ENCODE measurements at places on chromosomes 5 and 9.

GRCh38 chr5:132257131-132258101 lies at the start of gene PDLIM4:
Gene PDLIM4 (plus strand): TSS chr5:132257696. CDS start chr5:132257735, 39 bp downstream.
- no peak for DNase-seq

DNA sequence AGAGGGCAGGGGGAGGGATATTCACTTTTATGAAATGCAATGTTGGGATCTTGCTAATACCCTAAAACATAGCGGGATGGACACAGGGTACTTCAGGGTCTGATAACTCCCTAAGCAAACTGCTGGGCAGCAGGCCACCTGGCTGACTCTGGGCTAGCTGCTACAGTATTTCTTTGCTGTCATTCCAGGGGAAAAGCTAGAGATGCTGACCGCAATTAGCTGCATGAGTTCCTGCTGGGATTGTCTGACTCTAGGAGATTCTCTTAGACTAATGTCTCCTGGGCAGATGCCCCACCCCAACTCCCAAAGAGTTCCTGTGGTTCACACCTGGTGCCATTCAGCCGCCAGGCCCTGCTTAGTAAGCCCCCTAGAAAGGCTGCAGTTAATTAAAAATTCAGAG lies 69.9 kb downstream of the PSAT1 start:
- no peak for DNase-seq

- no peak for DNase-seq
Observed at GRCh38 chr5:160361624-160362228, 8.7 kb downstream of the C1QTNF2 start.

- DNase-seq, result no peak
Observed at GRCh38 chr9:16315720-16316119, 554.8 kb downstream of the BNC2 start.

DNA sequence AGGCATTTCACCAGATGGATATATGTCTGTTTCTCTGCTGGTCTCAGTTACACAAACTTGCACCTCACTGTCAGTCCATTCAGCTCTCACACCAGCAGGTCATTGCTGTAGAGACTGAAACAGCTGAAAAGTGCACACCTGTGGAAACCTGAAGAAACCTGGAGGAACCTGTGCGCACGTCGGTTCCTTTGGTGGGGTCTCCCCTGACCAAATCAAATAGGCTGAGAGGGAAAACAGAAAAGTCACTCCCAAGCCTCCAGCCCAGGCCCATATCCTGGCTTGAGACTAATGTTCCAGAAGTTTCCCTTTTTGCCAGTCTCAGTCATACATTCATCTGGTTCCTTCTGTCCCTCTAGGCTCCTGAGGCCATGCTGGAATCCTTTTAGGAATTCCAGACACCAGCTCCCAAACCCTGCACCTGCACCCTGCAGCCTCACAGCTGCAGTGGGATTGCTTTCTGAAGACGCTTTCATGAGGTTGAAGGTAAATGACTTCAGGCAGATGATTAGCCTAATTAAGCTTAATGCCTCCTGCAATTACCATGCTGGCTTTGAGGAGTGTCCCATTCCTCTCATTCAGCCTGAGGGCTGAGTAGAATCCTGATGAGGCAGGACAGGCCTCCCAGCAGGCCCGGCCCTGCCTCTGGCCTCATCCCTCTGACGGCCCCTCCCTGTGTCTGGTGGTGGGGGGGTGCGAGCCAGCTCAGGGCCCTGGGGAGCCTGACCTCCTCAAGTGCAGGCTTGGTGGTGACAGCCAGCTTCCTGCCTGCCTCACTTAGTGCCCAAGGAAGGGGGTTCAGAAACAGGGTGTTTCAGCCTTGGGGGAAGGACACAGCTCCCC lies 24.3 kb upstream of the CXCL14 start:
- no peak for DNase-seq

DNA sequence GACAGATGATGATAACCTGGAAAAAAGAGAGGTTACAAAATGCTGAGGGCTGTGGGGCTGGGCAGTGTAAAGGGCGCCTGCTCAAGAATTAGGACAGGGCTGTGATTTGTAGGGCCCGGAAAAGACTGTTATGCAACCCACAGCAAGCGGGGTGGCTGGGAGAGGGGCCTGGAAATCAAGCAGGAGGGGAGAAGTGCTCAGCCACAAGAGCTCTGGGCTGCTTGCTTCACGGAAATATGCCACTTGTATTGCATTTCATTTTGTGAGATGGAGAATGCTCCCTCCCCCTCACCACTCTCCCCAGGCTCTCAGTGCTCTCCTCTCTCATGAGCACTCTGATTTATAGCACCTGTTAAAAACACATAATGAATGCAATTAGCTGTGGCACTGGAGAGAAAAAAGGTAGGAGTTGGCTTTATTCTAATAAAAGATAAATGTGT lies 8.4 kb upstream of the HAND1 start:
- DNase-seq, result no peak

GRCh38 chr5:156182174-156182967 lies 144.6 kb upstream of the SGCD start:
- no peak for DNase-seq

DNA sequence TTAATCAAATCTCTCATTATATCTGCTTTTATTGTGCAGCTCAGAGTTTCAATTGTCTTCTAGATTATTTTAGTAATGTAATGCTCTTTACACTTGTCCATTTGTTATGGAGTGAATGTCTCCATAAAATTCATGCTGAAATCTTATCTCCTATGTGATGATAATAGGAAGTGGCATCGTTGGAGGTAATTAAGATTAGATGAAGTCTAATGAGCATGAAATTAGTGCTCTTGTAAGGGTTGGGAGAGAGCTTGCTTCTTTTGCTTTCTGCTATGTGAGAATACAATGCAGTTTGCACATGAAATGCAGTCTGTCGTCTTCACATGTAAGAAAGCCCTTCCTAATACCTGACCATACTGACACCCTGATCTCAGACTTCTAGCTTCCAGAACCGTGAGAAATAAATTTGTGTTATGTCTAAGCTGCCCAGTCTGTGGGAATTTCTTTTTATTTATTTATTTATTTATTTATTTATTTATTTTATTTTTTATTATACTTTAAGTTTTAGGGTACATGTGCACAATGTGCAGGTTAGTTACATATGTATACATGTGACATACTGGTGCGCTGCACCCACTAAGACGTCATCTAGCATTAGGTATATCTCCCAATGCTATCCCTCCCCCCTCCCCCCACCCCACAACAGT lies 1399.2 kb upstream of the CDH6 start:
- DNase-seq, result no peak

DNA sequence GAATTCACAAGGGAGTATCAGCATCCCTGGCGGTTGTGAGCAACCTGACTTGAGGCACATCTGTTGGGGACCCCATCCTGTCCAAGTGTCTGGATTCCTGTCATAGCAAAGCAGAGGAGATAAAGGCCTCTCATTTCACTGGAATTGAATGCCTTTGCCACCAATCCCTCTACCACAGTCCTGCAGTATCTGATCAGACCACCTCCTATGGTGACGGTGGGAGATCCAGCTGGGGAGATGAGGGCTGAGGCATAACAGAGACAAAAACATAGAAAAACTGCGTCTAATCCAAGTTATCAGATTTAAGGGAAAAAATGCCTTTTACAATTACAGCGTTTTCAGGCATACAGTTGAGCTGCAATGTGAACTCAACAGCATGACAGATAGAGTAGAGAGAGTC lies 160.7 kb upstream of the TRPC7 start:
- DNase-seq, result no peak

GRCh38 chr9:16257604-16258003 lies 612.9 kb downstream of the BNC2 start:
- DNase-seq, result no peak

DNA sequence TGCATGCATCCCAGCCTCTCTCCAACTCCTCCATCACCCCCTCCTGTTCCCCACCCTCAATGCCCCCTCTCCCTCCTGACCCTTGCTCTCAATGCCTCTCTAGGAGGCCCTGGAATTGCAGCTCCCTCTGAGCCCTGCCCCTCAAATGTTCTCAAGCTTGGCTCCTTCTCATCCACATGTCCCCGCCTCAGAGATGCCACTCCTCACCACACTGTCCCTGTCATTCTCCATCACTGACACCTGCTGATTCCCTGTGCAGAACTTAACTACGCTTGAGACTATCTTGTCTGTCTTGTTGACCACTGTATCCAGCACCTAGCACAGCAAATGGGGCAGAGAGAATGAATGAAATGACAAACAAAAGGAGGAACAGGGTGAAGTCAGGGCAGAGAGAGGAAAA lies 314.4 kb downstream of the SPOCK1 start:
- DNase-seq, result no peak

DNA sequence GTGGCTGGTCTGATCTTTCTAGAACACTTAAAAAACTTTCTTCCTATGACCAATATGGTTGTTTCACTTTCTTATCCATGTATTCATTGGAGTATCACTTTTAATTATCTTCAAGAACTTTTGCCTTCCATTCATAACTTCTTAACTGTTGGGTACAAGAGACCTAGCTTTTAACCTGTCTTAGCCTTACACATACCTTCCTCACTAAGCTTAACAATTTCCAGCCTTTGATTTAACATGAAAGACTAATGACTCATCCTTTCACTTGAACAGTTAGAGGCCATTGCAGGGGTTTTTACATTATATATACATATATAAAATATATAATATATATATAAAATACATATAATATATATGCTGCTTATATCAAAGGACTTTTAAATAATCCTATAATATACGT lies 57.9 kb downstream of the ABHD17B start:
- DNase-seq, result no peak

DNA sequence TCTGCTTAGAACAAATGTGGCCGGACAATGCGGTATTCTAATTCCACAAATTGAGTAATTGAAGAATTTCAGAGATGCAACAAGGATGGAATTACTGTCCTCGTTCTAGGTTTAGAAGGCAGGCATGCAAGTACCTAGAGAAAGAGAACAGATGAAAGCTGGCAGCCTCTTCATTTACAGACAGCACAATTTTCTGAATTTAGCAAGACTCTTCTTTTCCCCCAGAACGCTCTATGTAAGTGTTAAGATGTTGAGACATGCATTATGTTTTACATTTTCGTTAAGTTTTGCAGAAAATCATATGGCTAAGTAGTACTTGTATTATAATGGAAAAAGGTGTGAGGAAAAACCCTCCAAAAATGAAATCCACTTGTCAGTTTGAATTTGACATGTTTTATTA lies 259.5 kb upstream of the ARRDC3 start:
- DNase-seq, result no peak

DNA sequence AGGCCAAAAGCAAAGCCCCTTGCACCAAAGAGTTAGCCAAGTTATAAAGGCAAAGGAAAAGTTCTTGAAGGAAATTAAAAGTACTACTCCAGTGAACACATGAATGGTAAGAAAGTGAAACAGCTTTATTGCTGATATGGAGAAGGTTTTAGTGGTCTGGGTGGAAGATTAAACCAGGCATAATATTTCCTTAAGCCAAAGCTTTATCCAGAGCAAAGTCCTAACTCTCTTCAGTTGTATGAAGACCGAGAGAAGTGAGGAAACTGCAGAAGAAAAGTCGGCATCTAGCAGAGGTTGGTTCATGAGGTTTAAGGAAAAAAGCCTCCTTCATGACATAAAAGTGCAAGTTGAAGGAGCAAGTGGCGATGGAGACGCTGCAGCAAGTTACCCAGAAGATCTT lies 3.1 kb upstream of the NUDT12 start:
- DNase-seq, result no peak

DNA sequence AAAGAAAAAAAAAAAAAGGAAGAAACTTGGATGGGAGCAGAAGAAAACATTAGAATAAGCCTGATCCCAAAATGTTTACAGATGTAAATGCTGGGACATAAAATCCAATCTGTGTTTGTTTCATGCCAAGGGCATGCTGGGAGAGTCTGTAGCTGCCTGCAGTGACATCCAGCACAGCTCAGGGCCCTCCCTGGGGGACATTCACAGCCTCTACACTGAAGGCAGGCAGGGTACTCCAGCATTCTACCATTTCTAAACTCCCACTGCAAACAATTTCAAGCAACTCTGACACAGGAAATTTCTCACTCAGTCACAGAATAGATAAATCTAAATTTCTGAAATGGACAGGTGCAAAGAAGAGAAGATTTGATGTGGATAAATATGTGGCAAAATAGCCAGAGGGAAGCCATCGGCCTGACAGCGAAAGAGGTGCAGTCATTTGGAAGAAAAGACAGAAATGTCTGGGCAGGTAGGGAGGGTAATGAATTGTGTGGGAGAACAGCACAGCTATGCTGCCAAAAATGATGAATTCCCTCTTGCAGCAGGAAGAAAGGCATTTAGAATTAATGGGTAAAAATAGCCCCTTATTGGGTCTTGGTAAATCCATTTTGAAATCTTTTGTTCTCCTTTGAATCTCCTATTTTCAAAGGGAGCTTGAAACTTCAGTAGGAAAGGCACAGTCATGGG lies 199.4 kb downstream of the MED10 start:
- no peak for DNase-seq

DNA sequence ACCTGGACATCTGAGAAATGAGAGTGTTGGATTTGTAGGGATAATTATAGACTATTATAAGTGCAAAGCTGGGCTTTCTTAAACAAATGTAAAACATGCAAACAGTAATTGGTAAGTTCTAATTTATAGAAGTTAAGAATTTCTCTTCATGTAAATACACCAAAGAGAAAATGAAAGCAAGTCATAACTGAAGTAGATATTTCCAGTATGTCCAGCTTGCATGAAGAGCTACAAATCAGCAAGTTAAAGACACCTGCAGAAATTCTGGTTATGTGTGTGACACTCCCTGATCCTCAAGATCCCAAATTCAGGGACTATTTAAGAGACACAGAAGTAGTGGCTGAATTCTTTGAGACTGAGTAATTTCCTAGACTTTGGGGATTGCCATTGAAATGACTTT lies 308.9 kb downstream of the TLE4 start:
- no peak for DNase-seq

DNA sequence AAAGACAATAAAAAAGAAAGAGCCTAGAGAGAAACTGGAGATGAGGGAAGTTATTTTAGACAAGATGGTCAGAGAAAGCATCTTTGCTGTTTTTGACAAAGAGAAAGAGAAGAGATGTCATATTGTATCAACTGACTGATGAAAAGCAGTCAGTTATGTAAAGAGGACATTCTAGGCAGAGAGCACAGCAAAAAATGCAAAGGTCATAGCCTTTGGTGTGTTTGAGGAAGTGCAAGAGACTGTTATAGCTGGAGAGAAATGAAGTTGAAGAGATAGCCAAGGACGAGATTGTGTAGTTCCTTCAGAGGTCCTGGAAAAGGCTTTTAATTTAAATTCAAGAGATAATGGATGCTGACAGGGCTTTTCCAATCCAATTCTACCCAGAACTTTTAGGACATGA lies 342.4 kb downstream of the RASEF start:
- no peak for DNase-seq

DNA sequence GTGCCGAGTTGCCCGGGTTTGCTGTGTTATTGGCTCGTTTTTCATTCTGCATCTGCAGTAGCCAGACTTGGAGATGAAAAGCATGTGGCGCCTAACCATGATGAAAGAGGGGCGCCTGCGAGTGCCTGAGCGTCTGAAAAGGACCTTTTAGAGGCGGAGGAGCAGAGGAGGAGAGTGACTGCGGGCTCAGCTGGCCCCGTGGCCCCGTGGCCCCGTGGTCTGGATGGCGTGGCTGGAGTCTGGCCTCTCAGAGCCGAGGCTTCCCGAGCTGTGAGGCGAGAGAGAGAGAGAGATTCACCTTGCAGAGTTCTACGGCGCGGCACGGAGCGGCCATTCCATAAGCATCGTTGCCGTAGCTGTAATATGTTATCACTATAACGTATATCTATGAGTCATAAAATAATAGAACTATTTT lies 55.3 kb upstream of the RNU6ATAC start:
- DNase-seq, result no peak

Measured in NCI-H2029 treated with DMSO at 0.1 percent for 48 hours (cell line).